ENCODE measurements at places on chromosomes 2 and 18.

DNA sequence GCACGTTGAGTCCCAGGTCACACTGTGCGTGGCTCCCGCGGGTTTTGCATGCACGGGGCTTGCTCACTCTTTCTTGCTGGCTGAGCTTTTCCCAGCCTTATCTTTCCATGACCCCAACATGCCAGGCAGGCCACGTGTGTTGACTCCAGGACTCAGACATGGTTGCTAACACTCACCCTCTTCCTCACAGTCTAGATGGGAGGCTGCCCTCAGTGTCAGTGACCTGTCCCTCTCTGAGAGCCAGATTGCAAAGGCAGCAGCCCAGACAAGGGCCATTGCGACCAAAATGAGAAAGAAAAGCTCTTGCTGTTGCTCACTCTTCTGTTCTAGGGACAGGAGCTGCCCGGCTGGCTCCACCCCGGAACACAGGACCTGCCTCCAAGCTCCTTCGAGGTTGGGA lies 113.7 kb downstream of the TMEM18 start:
- DNase-seq: no peak
- no peaks in the 10 kb centered on the region for H3K36me3 ChIP-seq
- H3K4me3 ChIP-seq: no peak overlapping the region
- H3K27ac ChIP-seq: no peak overlapping the region
- H3K4me1 ChIP-seq: no peaks in the 10 kb centered on the region
- peaks cover 33% of the 10 kb centered on the region for H3K27me3 ChIP-seq

GRCh38 chr2:66596256-66596655 lies 161.3 kb downstream of the MEIS1 start:
- no peaks in the 10 kb centered on the region for H3K36me3 ChIP-seq
- no peak for DNase-seq
- H3K27me3 ChIP-seq: no peaks in the 10 kb centered on the region
- no peaks in the 10 kb centered on the region for H3K4me1 ChIP-seq
- no peak overlapping the region for H3K4me3 ChIP-seq

- H3K27me3 ChIP-seq: peaks cover 9% of the 10 kb centered on the region
- peaks cover under 1% of the 10 kb centered on the region for H3K4me1 ChIP-seq
- H3K27ac ChIP-seq: no peak overlapping the region
- H3K4me3 ChIP-seq: no peak overlapping the region
- H3K36me3 ChIP-seq: no peaks in the 10 kb centered on the region
Observed at GRCh38 chr18:37238282-37239108, 327.1 kb downstream of the CELF4 start.

DNA sequence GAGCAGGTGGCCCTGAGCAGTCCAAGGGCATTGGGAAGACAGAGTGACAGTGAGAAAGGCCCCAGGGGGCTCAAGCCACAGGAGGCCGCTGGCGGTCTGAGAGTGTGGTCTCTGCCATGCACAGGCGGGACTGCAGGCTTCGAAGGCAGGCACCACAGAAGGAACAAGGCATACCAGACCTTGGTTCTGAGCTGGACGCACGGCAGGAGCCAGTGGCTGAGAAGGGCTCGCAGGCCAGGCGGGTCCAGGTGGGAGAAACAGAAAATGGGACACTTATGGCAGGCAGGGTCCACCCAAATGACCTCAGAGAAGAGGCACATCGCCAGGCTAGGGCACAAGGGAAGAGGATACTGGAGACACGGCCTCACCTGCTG lies 14.9 kb downstream of the HJURP start:
- H3K4me3 ChIP-seq: no peak overlapping the region
- H3K36me3 ChIP-seq: peaks cover 96% of the 10 kb centered on the region
- H3K4me1 ChIP-seq: peaks cover 10% of the 10 kb centered on the region
- H3K27me3 ChIP-seq: no peaks in the 10 kb centered on the region
- no peak overlapping the region for H3K27ac ChIP-seq

DNA sequence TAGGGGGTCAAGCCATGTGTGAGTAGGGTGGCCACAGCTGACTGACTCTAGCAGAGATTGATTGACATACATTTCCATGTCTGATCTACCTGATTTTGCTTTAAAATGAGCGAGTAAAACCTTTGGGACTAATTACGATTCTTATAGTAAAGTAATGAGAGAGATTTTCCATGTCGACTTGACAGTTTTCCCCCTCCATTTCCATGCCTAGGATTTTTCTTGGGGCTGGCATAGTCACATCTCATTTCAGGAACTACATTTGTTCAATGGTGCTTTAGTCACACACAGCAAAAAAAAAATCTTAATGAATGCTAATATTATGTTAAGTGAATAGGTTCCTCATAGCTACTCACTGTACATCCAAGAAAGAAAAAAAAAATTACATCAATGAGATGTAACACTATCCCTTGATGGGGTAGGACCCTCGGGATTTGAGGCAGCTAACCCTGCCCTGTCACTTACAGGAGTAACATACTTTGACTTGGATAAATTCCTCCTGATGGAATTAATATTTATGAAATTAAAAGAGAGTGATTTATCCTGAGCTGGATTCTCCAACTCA lies 690.9 kb downstream of the TDRD15 start:
- DNase-seq: no peak
- H3K27me3 ChIP-seq: no peaks in the 10 kb centered on the region
- H3K4me3 ChIP-seq: no peak overlapping the region
- H3K36me3 ChIP-seq: no peaks in the 10 kb centered on the region

DNA sequence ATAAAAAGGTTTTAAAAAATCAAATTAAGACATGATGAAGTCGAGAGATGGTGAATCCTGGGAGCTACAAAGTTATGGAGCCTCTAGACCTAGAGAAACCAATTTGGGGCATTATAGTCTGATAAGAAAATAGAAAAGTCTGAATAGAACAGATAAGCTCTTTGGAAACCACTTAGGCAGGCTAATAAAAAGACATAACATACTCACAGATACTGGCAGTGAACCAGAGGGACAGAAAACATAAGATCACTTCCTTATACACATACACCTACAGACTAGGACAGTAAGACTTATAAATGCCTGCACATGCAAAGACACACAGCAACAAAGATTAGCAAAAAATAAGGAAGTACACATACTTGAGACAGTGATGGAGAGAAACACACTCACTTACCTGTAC lies 20.0 kb downstream of the SMC6 start:
- no peak for DNase-seq
- H3K27me3 ChIP-seq: no peaks in the 10 kb centered on the region
- no peak overlapping the region for H3K27ac ChIP-seq
- peaks cover 38% of the 10 kb centered on the region for H3K36me3 ChIP-seq

DNA sequence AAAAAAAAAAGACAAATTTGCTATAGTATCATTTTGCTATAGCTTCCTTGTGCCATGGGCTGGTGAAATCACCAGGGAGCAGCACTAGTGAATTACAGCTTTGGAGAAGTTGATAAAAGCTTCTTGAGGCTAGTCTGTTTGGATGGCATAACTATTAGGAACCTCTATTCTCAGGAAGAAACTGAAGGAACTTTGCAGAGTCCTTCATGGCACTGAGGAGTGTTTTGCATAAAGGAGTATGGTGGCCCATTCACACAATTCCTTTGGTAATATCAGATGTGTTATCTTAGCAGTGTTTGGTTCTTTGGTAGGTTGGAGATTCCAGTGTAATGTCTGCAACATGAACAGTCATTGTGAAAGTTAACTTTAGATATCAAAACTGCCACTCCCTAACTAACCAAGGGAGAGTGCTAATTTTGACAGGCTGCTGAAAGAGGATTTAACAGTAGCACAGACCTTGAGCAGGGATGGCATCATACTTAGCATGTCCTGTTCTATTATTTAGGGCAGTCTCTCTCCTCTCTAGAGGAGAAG lies 76.6 kb upstream of the ZFP36L2 start:
- H3K27ac ChIP-seq: no peak overlapping the region
- peaks cover 6% of the 10 kb centered on the region for H3K4me1 ChIP-seq
- H3K27me3 ChIP-seq: no peaks in the 10 kb centered on the region

DNA sequence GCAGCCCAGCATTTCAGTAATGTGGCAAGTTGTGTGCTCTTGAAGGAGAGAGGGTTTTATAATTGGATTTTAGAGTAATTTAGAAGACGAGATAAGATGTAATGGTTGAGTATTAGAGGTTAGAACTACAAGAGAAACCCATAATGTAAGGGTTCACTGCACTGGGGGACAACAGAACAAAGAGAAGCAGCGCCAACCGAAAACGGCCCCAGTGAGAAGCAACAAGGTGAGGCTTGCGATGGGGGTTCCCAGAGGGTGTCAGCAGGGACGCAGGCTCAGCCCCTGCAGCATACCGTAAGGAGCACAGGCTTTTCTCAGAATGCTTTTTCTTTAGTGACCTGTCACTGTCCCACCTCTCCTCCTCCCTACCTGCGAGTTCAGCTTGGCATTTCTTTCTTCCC lies 183.9 kb upstream of the ETAA1 start:
- DNase-seq: no peak
- H3K27ac ChIP-seq: no peak overlapping the region
- no peaks in the 10 kb centered on the region for H3K36me3 ChIP-seq
- H3K4me3 ChIP-seq: no peak overlapping the region

DNA sequence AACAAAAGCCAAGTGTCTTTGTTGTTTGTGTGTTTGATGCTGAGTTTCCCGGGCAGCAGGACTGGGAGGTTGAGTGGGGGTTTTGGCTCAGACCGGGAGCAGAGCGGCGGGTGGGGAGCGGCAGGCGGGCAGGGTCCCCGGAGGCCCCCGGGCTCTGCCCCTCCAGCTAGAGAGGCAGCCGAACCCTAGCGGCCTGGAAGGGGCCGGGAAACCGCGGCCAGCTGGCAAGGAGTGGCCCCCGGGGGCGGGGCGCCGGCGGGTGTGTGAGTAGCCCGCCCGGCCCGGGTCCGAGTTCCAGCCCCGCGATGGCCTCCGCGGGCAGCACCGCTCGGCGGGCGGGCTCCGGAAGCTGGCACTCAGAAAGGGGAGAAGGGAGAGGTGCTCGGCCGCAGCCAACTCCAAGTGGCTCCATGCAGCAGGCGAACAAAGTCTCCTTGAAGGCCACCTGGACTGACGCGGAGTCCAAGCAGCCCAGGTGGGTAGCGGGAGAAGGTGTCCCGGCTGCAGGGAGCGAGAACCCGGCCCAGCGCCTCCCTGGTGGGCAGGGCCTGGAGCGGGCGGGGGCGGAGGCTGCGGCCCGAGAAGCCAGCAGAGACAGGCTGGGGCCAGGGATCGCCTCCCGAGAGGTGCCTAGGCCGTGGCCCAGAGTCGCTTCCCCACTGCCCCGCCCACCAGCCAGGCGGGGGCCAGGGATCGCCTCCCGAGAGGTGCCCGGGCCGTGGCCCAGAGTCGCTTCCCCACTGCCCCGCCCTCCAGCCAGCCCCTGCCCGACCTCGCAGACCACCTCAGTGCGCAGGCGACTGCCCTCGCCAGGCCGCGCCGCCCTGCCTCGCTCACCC lies at the start of gene ANKRD53:
TSS of gene ANKRD53 (plus strand) at position 290 of the 839 bp plus-strand sequence. CDS start at position 306, 16 bp downstream.
- H3K4me1 ChIP-seq: peaks cover 13% of the 10 kb centered on the region
- H3K36me3 ChIP-seq: peaks cover 2% of the 10 kb centered on the region
- peak; percentile 26 for DNase-seq
- H3K4me3 ChIP-seq: peak within 1 kb of the TSS; percentile 72
- H3K27me3 ChIP-seq: no peaks in the 10 kb centered on the region

DNA sequence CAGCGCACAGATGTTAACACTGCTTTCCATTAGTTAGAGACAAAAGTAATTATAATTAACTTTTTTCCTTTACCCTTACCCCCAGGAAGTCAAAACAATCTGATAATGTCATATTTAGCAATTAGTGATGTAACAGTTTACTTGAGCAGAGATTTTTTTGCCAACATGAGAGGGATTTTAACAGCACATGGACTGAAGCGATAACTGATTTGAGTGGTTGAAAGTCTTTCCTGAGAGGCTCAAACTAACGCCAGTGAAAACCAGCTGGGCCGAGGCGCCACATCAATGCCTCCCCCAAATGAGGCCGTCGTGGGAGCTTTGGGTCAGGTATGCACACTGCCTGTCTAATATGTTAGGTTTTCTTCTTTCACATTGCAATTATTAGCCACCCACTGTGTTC lies 469.9 kb upstream of the SMIM21 start:
- no peak for DNase-seq
- H3K4me3 ChIP-seq: no peak overlapping the region

DNA sequence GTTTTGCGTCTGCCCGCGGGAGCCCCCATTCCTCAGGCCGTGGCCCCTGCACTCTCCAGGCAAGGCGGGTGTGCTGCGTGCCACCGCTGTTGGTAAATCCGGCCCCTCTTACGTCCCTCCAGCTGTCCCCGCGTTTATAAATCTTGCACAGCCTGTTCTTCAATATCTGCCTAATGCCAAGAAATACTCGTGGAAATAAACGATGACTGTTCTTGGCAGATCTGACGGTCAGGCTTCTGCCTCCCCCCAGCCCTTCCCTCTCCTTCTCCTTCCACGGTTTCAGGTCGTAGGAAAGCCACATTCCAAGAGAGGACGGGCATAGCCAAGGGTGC lies 20.5 kb downstream of the ODC1 start:
- H3K36me3 ChIP-seq: peaks cover 12% of the 10 kb centered on the region
- H3K4me3 ChIP-seq: no peak overlapping the region
- no peak for DNase-seq
- peaks cover 3% of the 10 kb centered on the region for H3K4me1 ChIP-seq
- peaks cover 5% of the 10 kb centered on the region for H3K27me3 ChIP-seq
